ENCODE measurements at places on chromosomes 3 and 15.

DNA sequence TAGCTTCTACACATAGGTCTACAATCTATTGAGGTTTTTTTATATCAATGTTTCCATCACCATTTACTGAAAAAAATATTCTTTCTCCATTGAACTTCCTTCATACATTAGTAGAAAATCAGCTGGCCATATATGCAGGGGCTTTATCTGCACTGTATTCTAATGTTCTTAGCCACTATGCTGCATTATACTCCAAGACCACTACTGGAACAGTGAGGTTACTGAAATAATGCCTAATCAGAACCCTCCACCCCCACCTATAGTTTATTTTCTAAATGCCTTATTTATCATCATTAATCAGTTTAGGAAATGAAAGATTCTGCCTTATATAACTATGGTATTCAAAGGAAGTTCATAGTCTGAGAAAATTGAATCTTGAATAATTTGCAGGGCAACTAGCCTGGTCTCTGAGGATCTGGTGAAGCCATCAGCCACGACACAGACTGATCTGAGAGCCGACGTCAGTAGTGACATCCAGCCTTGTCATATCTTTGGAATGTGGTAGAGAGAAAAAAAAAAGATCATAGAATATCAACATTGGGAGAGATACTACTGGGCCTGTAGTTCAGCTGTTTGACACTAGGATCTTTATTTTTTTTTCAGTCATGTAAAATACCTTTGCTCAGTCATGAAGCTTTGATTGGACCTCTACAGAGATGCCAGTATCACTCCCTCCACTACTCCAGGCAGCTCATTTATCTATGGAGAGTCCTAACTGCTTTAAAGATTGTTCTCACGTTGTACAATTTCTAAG, 66.6 kb downstream of the P3H2 start:
- peaks cover 10% of the 10 kb centered on the region for H3K4me1 ChIP-seq
- no peak overlapping the region for H3K4me3 ChIP-seq
- no peak overlapping the region for H3K27ac ChIP-seq
- no peaks in the 10 kb centered on the region for H3K27me3 ChIP-seq

DNA sequence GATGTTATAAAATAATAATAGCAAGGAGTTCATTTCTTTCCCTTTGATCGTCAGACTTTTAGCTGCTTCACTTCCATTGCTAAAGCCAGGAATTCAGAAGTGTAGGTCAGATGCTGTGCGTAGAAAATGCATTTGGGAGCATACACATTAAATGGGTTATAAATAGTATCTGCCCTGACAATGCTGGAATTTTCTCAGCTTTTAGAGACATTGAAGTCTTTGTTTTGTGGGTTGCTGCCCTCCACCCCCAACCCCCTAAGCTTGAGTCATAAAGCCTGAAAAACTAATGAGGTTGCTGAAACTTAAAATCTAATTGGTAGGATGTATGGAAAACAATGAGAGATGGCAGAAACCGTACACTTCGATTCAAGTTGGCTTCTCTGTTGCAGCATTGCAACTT, 81.9 kb downstream of the MITF start:
- H3K27ac ChIP-seq: no peak overlapping the region
- no peak for DNase-seq
- no peak overlapping the region for H3K4me3 ChIP-seq
- H3K36me3 ChIP-seq: no peaks in the 10 kb centered on the region
- H3K4me1 ChIP-seq: peaks cover 5% of the 10 kb centered on the region
- H3K27me3 ChIP-seq: no peaks in the 10 kb centered on the region

DNA sequence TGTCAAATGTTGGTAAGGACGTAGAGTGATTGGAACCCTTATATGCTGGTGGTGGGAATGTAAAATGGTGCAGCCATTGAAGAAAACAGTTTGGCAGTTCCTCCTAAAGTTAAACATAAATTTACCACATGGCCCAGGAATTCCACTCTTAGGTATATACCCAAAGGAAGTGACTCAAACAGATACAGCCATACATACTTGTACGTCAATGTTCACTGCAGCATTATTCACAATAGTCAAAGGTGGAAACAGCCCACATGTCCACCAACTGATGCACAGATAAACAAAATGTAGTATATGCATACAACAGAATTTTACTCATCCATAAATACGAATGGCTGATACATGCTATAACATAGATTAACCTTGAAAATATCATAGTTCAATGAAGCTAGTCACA, 13.2 kb downstream of the CLASP2 start:
- DNase-seq: no peak
- no peak overlapping the region for H3K4me3 ChIP-seq
- peaks cover 21% of the 10 kb centered on the region for H3K36me3 ChIP-seq

GRCh38 chr3:43996379-43997301, 245.0 kb upstream of the TOPAZ1 start:
- peak; percentile 58 for DNase-seq
- H3K36me3 ChIP-seq: peaks cover 4% of the 10 kb centered on the region
- no peak overlapping the region for H3K27ac ChIP-seq
- H3K4me3 ChIP-seq: peak overlapping the region; percentile 85

- peaks cover 6% of the 10 kb centered on the region for H3K4me1 ChIP-seq
- peaks cover 2% of the 10 kb centered on the region for H3K27me3 ChIP-seq
- H3K36me3 ChIP-seq: no peaks in the 10 kb centered on the region
- no peak overlapping the region for H3K4me3 ChIP-seq
Measured at GRCh38 chr15:79680720-79681119, 216.1 kb downstream of the MTHFS start.

GRCh38 chr3:57094575-57094974, 34.1 kb downstream of the SPATA12 start:
- H3K36me3 ChIP-seq: peaks cover 11% of the 10 kb centered on the region
- no peak overlapping the region for H3K27ac ChIP-seq
- H3K4me1 ChIP-seq: peaks cover 3% of the 10 kb centered on the region
- no peak overlapping the region for H3K4me3 ChIP-seq
- DNase-seq: no peak
